ENCODE measurements at places on chromosomes 3 and 15.

DNA sequence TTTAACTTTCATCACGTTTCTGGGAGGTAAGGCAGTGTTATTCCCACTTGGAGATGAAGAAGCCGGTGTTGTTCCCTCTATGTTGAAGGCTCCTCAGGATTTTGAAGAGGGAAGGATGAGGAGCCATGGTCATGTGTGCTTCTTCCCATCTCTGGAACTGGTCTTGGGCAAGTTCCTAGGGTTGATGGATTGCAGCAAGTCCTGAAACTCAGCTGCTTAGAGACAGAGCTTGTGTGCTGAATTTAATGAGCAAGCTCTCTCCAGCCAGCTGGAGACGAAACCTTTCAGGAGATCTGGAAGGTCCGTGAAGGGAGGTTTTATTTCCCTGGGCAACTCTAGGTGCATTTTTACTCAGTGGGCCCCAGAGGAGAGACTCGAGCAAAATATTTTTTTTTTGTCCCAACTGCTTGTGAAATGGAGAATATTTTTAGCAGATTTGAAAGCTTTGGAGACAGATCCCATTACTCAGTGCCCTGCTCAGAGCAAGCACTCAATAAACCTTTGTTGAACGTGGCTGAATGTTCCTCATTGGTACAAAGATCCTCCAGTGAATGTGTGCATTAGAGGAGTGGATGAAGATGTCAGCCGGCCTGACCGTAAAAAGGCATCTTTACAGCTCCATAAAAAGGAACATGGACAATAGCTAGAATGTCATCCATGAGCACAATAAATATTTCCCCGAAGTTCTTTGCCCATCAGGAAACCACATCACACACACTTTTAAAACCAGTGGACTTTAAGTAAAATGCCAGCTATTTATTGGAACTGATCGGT lies 55.6 kb upstream of the RGMA start:
- no peak for DNase-seq

DNA sequence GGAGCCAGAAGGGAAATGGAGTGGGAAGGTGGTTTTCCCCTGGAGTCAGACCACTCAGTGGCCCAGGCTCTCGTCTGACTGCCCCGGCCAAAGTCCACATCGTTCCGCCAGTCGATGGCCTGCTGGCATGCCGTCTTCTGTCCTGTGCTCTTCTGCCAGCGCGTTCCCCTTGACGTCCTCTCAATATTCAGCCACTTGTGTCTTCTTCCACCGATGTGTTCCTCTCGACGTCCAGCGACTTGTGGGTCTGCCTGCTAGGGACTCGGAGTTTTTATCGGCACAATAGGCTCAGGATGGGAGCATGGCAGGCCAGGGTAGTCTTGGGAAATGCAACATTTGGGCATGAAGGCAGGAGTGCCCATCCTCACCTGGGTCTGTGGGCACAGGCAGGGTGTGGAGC lies 542.5 kb upstream of the LMCD1 start:
- no peak for DNase-seq

GRCh38 chr3:36488077-36488789 lies 107.9 kb downstream of the STAC start:
- no peak for DNase-seq

DNA sequence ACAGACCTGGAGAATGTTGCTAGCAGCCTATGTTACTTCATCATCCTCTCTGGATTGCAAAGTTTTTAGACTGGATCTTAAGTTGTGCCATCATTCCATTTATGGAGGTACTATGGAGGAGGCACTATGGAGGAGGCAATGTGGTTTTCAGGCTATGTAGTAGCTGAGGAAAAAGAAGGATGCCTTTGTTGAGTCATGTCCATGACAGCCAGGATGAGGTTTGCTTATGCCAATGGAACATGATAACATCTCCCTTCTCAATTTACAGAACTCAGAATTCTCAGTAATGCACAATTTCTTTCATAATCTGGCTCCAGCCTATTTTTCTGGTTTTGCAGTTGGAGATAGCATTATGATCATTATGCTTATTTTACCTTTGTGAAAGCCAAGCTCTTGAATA lies 65.9 kb upstream of the TMEM108 start:
- DNase-seq, result no peak

- peak; percentile 38 for DNase-seq
These were observed 44.7 kb downstream of the GTPBP8 start for GRCh38 chr3:113035387-113035982.

GRCh38 chr15:70030851-70031250 lies 66.9 kb downstream of the TLE3 start:
- DNase-seq, result no peak

DNA sequence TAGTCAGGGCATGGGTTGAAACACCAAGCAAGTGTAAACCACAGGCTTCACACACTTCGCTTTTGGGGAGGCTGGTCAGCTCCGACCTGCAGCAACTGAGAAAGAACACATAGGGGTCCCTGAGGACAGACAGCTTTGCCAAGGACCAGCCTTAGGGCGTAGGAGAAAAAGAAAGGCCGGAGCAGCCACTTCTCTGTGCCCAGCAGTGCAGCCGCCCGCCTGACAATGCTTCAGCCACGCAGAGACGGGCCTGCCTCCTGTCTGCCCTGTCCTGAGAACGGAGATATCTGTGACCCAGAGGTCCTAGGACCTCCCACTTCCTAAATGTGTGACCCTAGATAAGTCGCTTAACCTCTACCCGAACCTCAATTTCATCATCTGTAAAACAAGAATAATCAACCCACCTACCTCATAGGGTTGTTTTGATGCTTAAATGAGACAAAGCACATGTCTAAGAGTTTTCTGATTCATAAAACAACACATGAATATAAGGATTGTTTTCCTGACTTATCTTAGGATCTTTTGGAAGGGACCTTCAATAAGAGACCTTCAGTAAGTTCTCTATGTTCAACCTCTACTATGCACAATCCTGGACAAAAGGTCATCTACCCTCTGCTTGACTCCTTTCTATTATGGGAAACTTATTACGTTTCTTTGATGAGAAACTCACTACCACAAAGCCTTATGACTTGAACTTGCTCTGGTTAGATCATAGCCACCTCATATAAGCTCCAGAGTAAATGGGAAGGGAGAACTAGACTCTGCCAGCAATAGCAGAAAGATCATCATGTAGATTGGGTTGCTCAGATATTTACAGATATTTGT lies 32.9 kb upstream of the RFTN1 start:
- no peak for DNase-seq

DNA sequence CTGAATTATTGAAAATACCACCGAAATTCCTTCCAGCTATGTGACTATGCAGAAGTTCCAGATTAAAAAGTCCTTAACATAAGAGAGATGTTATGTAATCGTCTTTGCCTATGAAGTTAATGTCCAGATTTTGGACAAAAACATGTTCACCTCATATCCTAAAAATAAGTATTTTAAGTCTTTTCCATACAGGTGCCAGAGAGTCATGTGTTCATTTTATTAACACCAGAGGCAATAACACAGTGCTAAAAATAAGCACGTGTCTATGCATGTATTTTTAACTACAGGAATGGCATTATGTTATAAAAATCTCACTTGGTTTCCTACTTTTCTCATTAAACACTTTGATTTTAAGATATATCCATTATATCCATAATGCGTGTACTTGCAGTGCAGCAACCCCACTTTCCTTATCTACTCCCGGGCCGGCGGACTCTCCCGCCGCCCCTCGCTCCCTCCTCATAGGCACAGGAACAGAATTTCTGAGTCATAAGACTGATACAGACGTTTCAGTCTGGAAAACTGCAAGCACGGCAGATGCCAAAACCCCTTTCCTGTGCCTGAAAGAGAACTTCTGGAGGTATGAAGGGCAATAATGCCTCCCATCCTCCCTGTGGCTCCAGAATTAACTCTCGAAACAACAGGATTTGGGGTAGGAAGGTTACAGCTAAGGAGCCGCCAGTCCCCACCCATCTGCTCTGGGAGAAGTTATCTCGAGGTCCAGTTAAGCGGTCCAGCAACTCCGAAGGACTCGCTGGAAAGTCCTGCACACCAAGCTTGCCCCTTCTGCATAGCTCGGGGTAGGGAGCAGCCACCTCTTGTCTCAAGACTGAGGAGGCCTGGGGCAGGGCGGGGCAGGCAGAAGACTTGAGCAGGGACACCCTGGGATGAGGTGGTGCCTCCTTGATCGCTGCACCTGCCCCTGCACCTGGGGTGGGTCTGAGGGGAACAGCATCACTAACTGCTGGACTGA lies 22.3 kb upstream of the PSTPIP1 start:
- no peak for DNase-seq

DNA sequence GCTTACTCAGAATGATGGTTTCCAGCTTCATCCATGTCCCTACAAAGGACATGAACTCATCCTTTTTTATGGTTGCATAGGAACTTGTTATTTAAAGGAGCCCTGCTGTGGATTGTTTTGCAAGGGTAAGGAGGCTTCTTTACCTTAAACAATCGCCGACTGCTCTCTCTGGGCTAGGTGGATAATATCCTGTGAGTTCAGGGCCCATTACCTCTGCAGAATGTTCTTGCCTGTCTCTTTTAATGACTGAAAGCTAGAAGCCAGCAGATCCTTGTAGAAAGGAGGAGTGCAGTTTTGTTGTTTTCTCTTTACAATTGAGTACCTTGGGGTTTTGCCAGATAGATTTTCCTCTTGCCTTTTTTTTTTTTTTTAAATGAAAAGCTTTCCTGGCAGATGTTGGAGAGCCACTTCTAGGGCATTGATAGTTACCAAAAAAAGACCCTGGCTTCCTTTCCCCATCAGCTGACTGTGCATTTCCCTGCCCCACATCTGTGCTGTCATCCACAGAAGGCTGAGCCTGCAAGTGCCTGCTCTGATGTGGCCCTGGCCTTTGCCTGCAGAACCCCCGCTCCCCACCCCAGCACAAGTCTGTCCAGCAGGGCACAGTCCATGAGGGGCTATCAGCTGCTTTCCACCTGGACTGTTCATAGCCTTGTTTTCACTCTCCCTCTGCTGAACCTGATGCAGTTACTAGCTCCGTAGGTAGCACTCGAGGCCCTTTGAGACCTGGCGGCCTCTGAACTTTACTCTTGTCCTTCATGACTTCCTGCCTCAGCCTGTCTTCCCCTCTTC lies 113.1 kb downstream of the CHCHD6 start:
- DNase-seq, result no peak

GRCh38 chr15:77663256-77663655 lies 30.5 kb upstream of the LINGO1 start:
- no peak for DNase-seq

All from naive thymus-derived CD4-positive, alpha-beta T cell (primary cell).